ENCODE measurements at places on chromosomes 11 and 22.

GRCh38 chr11:114846416-114846791, 168.1 kb downstream of the NXPE2 start:
- no peak for DNase-seq

DNA sequence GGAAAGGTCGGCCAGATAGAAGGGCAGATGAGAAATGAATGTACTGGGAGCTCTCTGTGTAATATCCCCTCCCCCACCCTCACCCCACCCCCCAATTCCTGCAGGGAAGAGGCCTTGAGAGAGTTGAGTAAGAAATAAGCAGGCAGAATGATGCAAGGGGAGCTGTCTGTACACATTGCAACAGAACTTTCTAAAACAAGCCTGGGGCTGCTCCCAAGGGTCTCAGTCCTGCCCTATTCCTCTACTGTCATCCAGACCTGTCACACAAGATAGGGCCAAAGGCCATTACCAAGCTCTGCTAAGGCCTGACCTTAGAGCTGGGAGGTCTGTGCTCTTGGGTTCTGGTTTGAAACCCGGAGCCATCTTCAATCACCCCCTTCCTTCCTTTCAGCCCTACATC, 5.7 kb upstream of the DGAT2 start:
- DNase-seq: no peak

DNA sequence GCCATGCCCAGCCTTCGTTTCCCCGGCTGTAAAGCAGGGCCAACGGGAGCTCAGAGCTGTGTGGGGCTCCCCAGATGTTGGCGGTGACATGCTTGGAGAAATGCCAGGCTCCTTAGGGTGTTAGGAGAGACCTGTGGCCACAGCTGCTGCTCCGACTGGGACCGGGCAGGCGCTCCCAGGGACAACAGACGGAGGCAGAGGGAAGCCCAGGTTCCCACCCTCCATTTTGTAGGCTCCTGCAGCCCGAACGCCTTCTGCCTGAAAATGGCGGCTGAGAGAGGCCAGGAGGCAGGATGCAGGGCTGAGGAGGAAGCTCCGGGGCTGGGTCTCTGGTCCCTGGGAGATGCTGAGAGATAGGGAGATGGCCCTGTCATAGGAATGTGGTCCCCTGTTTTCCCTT, 10.0 kb downstream of the CD6 start:
- DNase-seq: no peak

DNA sequence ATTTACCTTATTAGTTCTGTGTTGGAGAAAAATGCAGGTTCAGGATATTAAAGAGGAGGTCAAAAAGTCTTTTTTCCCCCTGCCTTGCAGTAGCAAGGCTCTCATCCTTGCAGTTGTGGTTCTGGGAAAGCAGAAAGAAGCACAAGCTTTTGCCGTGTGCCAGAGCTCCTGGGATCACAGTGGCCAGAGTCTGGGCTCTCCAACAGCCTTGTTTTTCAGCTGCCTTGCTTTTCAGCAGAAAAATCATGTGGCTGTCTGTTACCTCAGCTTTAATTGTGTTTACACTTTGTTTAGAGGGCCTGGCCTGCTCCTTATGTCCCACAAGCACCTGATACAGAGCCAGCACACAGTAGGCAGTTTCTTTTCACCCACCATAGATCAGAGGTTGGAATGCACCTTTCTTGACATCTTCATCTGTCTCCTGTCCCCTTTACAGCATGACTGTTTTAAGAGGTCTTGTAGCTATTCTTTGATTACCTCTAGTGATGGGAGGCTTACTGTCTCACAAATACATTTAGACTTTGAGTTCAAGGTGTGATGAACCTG, 67.5 kb downstream of the TEAD1 start:
- DNase-seq: no peak

GRCh38 chr11:91086028-91086427, 863.2 kb upstream of the CHORDC1 start:
- no peak for DNase-seq

DNA sequence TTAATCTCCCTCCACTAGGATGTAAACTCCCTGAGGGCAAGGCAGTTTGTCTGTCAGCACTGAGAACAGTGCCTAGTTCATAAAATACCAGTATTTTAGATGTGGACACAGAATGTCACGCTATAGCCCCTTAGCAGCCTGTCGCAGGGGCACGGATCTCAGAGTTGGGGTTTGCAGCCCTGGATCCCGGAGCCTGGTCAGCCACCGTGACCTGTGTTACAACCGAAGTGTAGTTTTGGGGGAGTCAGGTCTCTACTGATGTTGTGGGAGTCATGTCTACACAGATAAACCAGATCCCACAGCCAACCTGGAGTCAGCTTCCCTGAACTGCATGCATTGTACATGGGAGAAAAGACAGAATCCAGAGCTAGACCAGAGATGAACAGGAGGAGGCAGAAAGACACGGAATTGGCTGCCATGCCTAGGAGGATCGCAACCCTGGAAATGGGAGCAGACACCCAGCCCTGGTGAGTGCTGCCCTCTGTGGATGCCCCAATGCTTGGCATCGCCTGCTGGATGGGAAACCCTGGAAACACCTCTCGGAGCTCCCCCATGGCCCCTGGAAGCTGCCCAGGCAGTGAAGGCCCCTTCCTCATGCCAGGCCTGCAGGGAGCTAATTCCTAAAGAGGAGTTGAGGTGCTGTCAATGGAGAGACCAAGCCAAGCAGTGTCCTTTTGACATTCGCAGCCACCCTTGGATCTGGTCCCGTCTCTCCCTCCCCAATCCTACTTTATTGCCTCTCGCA, 851.3 kb downstream of the TBC1D22A start:
- DNase-seq: no peak

DNA sequence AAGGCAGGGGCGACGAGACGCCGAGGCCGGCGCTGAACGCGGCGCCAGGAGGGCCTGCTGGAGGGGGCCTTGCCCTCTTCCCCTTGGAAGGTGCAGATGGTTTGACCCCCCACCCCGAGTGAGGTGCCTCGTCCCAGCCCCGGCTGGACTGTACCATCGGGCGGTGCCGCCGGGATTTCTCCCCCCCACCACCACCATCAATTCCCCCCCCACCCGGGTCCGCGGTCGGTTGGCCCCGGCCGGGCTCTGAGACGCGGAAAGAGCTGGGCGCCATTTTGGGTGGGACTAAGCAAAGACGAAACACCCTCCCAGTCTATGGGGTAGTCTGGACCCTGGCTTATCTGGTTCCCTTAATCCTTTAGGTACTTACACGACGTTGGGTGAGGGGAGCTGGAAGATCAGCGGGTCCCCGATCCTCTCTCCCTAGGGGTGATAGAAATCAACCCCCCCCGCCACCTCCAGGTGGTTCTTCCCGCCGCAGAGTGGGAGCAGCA, at the start of gene PRDM10:
Gene PRDM10, minus strand, starts transcription at position 484 of the 494 bp plus-strand sequence. CDS start 41,871 bp downstream, outside the sequence.
- DNase-seq: peak; percentile 87

- peak; percentile 35 for DNase-seq
Measured at GRCh38 chr11:73184953-73185671, 33.0 kb upstream of the P2RY2 start.

DNA sequence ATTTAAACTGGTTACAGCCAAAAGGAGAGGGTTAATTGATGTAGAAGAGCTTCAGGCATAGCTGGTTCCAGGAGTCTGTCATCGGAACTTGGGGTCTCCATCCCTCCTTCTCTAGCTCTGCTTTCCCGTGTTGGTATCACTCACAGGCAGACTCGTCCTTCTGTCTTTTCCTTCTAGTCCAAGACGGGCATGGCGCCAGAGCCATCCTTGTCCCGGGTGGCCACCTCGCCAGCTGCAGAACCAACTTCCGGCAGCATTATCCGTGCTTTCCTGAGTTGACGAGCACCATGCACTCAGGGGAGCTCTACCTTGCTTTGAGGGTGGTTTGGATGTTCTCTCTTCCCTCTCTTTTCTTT, 14.7 kb downstream of the LINC01488 start:
- DNase-seq: no peak

GRCh38 chr11:63813563-63814382, 517 bp downstream of the SPINDOC start:
- DNase-seq: peak; percentile 8

DNA sequence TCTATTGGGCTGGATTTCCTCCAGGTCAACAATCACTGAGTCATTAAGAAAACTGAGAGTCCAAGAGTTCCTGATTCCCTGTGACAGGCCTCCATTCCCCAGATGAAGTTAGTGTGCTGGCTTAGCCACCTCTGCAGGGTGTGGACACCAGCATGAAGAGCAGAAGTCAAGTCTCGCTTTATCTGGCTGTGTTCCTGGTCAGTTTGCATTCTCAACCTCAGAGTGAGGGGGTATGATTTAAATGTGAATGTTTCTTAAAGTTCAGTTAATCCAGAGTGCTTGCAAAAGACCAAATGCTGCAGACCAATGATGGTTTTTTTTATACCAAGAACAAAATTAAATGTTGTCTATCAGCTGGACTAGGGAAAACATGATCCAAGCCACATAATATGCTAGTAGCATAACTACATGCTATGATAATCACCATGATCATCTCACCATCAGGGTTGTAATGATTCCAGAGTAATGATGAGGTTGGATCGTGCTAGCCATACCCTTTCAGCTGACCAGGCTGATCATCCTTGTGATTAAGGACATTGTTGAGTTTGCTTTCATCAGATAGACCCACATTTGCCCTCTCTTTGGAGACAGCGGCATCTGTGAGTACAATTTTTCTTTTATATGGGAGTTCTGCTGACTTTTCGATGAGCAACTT, 145.8 kb upstream of the ARHGAP20 start:
- no peak for DNase-seq

DNA sequence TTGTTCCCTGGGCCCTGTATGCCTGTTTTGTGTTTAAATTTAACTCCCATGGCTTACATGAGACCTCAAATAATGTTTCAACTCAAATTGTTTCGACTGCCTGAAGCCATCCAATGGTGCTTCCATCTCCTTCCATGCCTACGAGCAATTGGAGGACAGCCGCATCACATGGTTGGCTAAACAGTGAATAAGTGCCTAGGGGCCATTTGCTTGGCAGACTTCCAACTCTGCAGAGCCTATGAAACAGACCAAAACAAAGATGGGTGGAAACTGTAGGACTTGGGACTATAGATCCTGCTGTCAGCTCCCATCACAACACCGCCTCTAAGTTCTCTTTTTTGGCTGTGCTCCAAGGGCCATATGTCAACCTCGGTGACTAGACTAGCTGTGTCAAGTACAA, 84.1 kb downstream of the PARVA start:
- no peak for DNase-seq

- DNase-seq: no peak
Measured at GRCh38 chr11:67024410-67024809, 1.5 kb downstream of the SYT12 start.

DNA sequence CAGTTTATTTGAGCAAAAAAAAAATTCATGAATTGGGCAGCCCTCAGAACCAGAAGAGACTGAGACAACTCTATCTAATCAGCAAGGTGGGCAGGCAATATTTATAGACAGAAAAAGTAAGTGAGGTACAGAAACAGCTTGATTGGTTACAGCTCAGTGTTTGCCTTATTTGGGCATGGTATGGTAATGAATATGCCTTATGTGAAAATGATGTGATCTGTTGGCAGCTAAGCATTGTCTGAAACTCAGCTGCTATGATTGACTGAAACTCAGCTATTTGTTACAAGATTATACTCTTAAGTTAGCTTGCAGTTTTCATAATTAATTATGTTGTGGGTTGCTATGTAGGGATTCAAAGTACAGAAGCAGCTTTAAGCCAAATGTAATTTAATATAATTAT, 127.6 kb downstream of the CNTN5 start:
- no peak for DNase-seq

DNA sequence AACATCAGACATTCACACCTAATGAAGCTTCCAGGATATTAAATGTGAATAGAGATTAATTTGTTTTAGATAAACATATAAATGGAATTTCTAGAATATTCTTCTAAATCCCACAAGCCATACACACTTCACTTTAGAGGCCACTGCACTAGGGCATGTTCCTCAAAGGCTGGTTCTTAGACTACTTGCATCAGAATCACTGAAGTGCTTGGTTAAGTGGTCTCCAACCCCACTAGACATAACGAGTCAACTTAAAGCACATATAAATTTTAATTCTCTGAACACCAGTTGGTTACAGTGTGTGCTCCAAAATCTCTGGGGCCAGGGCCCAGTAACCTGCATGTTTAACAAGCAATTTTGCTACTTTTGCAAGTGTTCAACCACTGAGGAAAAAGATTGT, 7.9 kb upstream of the ALKBH8 start:
- DNase-seq: no peak

DNA sequence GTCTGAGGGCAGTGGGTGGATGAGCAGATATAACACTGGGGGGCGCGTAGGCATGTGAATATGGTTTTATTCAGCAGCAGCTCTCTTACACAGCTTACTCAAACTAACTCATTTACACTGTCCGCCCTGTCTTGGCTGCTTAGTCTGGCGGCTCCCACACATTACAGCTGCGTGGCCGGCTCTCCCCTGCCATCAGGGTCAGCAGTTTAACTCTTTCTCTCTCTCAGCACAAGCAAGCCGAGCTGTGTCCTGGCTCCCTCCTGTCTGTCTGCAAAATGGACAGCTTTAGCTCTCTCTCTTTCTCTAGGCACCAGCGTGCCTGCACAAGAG, 1310.1 kb upstream of the RAG2 start:
- no peak for DNase-seq

DNA sequence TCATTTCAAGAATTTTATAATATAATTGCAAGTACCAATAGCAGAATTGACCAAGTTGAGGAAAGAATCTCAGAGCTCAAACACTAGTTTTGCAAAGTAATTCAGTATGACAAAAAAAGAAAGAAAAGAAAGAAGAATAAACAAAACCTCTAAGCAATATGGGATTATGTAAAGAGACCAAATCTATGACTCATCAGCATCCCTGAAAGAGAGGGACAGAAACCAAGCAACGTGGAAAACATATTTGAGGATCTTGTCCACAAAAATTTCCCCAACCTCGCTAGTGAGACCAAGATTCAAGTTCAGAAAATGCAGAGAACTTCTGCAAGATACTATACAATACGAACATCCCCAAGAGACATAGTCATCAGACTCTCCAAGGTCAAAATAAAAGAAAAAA, 203.7 kb upstream of the DDI1 start:
- no peak for DNase-seq

DNA sequence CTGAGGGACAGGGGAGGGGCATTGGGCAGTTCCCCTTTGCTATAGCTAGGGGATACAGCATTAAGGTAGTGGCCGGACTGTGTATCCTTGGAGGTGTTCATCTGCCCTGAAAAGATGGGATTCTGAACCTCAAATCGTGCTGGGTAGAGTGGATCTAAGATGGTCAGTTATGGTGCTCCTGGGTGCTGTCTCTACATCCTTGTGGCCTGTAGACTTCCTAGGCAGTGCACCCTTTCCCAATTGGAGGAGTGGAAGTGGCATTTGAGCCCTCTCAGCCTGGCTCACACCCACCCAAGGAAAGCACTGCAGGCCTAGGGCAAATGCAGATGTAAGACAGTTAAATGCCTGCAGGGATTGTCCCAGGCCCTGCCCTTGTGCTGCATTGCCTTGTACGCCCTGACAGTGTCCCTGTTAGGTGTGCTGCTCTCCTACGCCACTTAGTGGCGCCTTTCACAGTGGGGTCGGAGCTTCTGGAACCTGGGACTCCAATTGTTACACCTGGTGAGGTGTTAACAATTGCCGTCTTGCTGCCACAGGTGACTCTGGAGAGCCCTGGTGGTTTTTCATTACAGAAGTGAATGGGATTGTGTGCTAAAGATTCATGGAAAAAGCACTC, 35.0 kb downstream of the PPFIBP2 start:
- peak; percentile 16 for DNase-seq

All from activated T-cell treated with anti-CD3 and anti-CD28 coated beads for 1 hour (primary cell).